Effector CD4-positive, alpha-beta T cell (primary cell): ENCODE measurements at places on chromosomes 7 and 10.

DNA sequence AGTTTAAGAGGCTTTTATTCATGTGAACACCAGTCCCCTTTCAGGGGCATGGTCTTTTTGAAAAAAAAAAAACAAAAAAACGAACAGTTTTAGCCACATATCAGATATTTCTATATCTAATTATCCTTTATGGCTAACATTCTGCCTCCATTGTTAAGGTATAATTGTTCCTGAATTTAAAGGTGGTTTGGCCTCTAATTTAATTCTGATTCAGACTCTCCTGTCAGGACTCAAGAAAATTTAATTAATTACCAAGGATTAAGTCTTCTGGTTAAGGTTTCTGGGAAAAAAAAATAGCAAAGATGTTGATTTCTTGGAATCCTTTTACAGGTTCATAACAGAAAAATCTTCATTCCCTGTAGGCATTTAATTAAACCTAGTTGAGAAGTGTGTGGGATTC is 27.4 kb downstream of the COL1A2 start:
- DNase-seq = no peak

DNA sequence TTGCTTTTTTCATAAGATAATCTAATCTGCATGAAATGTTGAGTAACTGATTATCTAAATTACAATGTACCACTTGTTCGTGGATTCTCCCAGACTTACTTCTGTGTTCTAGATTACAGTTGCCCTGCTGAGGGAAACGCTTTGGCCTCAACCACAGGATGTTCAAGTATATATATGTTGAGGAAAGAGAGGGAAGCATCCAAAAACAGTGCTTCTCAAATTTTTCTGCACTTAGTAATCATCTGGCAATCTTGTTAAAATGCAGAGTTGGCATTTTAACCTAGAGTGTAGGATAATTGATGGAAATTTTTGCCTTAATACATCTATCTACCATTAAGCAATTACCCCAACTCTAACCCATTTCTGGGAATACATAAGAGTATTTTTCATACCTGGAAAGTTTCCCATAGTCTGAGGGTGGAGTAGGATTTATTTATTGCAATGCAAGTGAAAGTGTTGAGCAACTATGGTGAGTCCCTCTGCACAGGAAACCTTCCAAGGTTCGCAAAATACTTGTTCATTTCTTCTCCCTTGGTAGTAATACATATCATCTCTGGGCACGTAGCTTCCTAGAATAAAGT is 59.6 kb upstream of the C1GALT1 start:
- no peak for DNase-seq

DNA sequence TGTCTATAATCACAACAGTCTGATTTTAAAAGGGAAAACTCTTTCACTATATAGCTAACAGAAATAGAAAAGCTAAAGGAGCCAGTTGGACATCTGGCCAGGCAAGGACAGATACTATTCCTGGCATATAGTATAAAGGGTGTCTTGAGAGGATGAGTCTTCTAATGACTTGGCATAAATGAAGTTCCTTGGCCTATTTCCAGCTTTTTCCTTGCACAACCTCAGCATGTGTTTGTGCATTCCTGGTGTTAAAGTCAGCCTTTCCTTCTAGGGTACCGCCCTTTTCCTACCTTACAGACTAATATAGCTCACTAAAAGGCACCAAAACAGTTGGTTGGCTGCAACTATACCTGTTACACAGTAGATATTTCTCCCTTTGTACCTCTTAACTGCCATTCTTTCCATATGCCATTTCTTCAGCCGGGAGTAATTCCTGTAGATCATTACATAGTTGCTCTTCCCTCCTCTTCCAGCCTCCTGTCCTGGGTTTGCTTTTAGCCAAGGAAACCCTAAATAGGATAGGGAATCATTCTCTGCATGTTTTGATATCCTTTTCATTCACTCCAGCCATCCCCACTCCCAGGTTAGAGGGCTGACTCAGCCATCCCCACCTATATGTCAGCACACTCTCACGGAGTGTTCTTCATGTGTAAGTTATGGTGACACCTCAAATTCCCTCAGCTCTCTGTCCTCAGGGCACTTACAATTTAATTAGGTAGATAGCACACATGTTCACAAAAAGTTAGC is 102.1 kb upstream of the MDFIC start:
- DNase-seq = no peak

- DNase-seq = no peak
Observed at GRCh38 chr10:68899186-68899745, 1.8 kb upstream of the DDX50 start.

DNA sequence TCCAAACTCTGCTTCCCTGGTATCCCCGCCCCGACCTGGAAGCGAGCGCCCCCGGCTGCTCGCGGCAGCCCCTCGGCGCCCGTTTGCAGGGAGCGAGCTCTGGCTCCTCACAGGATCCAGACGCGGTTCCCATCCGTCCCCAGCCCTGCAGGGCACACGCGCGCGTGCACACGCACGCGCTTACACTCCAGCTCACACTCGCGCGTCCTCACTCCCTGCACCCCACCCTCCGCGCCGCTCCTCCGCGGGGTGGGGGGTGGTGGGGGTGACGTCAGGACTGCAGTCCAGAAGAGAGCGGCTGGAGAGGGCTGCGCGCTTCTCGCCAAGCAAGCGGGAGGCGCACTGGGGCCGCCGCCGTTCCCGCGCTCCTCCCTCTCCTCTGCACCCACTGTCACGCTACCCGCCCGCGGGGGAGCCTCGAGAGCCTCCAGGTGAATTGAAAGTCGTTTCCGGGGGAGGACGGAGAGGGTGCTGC is 255.6 kb downstream of the OTUD1 start:
- no peak for DNase-seq

DNA sequence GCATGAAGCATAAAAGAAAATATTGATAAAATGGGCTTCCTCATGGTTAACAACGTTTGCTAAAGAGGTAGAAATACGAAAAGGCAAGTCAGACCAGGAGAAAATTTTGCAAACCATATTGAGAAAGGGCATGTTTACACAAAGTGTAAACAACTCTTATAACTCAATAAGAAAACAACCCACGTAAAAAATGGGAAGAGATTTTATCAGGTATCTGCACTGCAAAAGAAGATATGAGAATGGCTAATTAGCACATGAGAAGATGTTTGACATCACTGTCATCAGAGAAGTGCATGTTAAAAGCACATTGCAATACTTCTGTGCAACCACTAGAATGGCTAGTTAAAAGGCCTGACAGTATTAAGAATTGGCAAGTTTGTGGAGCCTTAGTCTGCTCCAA is 99.5 kb downstream of the VPS50 start:
- no peak for DNase-seq

DNA sequence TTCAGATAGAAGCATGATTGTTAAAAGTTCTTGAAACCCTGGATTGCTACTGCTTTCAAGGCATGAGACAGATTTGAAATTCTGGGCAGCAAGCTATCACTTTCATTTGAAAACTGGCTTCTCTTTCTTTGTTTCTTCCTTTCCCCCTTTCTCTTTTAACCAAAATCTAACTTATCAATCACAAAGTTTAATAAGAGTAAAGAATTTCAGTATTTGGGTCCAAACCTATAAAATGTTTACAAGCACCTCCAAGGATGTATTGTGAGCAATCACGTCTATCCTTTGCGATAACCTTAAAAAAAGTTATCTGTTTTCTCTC is 21.6 kb upstream of the RPA3 start:
- no peak for DNase-seq
